ENCODE measurements at places on chromosomes 4 and X.
A peak's percentile ranks its signal among the peaks of the same experiment; 100 is the strongest.

- no peak for DNase-seq
These were observed 38.7 kb downstream of the DCHS2 start for GRCh38 chr4:154452798-154453346.

DNA sequence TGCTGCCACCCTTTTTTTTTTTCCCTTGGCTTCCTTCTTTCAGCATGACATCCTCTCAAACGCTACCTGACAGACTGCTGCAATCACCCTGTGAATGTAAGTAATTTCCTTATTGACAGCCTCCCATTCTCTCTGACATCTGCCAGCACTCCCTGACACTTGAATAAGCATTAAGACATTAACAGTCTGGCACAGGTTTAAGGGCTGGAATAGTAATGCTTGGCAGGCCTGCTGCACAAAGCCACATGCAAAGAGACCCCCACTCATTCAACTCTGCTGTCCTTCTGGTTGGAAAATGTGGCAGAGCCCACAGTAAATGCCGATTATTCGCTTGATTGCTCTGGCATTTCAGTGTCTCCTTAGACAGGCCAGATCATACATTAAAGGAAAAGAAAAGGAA, 28.1 kb upstream of the RASGEF1B start:
- no peak for DNase-seq

- peak; percentile 12 for DNase-seq
These were observed 16.6 kb upstream of the PTCHD1 start for GRCh38 chrX:23317799-23318724.

- no peak for DNase-seq
These were observed 98.2 kb downstream of the SOWAHB start for GRCh38 chr4:76799718-76800117.

GRCh38 chr4:25215511-25215910, 18.3 kb upstream of the PI4K2B start:
- DNase-seq = no peak
